Activated CD4-positive, alpha-beta memory T cell treated with anti-CD3 and anti-CD28 coated beads for 36 hours (primary cell): ENCODE measurements at places on chromosomes 2 and 18.

GRCh38 chr18:50721451-50722120 is 98.2 kb downstream of the MRO start:
- no peak for DNase-seq

- DNase-seq = no peak
These were observed 489.3 kb upstream of the CHST9 start for GRCh38 chr18:27674411-27674810.

DNA sequence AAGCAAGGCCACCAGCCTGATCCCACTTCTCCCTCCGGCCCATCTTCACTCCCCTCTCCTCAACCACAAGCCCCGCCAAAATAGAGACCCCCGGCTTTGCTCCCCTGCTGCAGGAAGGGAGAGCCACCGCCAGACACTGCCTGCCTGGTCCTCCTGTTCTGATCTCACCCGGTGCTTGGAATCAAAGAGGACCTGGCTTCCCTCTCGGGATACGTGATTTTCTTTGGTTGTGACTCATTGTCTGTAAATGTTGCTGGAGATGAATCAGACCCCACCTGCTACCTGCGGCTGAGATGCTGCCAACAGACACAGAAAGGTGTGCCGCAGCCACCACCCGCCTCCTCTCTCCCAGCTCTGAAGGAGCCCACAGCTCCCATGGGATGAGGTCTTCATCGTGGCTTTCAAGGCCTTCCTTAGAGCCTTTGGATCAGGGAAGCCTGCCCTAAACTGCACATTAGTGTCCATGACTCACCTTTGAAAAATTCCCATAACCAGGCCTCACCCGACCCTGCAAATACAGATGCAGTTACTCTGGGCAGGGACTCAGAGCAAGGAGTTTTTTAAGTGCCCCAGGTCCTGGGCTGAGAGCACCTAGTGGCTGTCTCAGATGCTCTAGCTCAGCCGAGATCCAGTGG is 79.4 kb upstream of the ZNF532 start:
- no peak for DNase-seq

DNA sequence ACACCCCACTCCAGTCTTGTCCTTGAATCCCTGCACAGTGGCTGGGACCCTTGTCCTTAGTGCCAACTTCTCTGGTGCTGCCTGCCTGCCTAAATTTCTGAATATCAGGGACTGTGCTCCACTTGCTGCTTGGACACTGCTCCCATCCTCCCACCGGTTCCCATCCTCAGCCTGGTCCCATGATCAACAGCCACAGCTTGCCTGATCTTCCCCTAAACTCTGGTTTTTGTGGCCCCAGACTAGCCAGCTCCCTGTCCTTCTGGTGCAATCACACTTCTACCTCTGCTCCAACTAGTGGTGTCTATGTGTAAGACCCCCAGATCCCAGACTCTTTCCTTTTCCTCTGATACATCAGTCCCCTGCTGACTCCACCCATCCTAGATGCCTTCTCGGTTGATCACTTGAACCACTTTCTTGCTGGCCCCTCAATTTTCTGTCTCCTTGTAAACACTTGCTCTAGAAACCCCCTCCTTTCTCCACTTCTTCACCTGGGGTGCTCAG is 37.2 kb upstream of the POLE4 start:
- no peak for DNase-seq

- DNase-seq = no peak
These were observed 800.1 kb downstream of the SATB2 start for GRCh38 chr2:198657512-198658121.

GRCh38 chr18:51461956-51462355 is 264.5 kb upstream of the MEX3C start:
- DNase-seq = no peak

GRCh38 chr2:187013058-187013457 is 164.1 kb upstream of the ZSWIM2 start:
- no peak for DNase-seq

GRCh38 chr2:207408086-207408794 is 121.5 kb upstream of the CREB1 start:
- no peak for DNase-seq

DNA sequence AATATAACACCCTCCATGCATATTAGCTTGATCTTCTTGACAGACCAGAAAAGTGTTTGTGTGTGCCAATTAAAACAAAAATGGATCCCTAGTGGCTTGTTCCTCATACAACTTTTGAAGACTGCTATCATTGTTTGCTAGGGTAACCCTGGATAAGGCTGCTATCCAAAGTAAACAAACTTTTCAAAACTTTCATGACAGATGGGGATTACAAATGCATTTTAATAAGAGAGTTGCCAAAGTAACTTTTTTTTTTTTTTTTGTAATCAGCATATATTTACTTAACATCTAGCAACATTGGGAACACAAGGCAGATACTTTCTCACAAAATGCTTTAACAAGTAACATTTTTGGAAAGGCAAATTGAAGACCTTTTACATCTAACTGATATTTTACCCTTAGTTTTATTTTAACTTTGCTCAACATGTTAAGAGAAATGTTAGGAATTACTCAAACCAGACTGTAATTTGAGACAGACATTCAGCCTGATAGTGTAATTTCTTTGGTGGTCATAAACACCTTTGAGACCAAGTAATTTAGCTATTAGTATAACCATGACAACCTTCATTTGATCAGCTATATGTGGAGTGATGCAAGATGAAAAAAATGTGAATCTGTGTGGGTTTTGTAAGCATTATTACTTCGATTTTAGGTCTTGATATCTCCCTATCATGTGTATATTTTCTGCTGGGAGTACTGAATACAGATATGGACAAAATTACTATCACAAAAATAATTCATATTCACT is 300.9 kb downstream of the ARHGAP15 start:
- no peak for DNase-seq

DNA sequence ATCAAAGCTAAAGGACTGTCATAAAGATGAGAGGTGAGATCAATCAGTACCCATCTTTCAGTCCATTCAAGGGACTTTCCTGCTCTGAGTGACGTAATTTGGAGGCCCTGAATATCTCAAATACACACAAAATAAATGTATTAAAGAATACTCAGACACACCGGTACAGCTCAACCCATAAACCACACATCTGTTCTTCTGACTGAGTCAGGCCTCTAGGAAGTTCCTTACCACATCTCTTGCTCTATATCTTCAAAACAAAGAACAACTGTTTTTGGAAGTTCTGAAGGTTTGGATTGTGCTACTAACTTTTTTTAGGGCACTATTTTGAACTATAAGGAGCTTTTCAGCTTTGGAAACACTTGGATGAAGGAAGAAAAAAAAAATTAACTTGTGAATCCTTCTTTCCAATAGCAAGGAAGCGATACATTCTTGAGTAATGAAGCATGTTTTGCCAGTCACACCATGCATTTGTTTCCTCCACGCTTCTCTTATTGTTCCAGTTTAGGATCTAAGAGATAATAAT is 866.5 kb upstream of the VRK2 start:
- DNase-seq = no peak

DNA sequence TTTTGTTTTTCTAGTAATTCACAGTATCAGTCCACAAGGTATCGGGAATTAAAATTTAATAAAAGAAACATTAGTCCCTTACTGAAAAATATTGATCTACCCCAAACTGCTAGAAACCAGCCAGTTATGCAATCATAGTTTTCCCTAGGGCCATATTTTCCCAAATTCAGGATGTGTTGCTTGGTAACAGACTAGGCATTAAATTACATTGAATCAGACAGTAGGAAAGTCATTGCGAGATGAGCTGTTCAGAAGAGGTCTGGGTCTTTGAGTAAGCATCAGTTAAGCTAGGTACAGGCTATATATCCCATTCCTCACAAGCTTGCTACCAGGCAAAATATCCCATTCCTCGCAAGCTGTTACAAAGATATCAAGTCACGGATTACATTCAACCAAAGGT is 123.0 kb upstream of the CCDC150 start:
- no peak for DNase-seq

DNA sequence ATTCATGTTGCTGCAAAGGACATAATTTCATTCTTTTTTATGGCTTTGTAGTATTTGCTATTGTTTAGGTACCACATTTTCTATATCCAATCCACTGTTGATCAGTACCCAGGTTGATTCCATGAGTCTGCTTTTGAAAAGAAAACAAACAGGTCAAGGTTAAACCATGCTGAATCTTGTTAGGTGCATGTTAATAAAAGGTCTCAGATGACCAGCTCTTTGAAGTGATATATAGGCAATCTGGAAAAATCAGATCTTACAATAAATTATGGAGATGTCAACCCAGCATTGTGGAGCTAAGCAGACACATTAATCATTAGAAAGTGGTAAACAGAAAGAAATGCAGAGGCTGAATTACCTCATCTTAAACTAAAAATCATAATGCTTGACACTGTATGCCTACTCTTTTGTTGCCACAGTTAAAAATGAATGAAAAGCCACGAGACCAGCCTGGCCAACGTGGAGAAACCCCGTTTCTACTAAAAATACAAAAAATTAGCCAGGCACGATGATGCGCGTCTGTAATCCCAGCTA is 246.0 kb downstream of the CTNNA2 start:
- DNase-seq = no peak

DNA sequence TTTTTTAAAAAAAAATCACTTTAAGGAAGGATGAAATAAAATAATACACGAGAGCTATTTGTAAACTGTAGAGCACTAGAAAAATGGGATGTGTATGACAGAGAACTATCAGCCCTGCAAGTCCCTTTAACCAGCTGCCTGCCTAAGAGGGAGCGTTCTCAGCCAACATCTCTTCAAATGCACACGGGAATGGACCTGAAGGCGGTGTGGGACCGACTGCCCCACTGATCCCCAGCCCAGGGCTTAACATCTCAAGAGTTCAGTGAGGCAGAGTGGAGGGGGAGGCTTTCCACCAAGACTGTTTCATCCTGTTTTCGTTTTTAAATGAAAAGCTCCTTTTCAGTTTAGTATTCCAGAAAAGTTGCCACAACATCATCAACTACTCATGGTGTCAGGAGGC is 2.2 kb downstream of the INPP4A start:
- DNase-seq = no peak

DNA sequence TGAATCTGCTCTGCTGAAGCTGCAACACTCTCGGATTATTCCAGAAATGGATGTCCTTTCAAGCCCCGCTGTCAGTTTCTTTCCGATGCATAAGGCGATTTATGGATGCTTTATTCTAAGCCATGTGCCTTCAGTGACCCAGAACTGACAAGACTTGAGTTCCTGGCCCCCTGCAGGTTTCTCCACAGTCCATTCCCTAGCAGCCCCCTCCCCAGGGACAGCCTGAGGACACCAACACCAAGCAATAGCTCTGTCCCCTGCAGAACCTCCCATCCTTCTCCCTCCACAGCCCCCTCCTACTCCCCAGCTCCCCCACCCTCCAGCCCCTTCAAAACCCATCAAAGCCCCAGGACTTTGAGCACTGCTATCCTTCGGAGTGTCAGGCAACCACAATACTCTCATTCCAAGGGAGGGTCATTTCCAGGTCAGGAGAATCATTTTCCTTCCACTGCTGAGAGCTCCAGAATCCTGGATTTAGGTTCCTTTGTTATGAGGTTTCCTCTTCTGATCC is 24.6 kb upstream of the SPP2 start:
- no peak for DNase-seq

DNA sequence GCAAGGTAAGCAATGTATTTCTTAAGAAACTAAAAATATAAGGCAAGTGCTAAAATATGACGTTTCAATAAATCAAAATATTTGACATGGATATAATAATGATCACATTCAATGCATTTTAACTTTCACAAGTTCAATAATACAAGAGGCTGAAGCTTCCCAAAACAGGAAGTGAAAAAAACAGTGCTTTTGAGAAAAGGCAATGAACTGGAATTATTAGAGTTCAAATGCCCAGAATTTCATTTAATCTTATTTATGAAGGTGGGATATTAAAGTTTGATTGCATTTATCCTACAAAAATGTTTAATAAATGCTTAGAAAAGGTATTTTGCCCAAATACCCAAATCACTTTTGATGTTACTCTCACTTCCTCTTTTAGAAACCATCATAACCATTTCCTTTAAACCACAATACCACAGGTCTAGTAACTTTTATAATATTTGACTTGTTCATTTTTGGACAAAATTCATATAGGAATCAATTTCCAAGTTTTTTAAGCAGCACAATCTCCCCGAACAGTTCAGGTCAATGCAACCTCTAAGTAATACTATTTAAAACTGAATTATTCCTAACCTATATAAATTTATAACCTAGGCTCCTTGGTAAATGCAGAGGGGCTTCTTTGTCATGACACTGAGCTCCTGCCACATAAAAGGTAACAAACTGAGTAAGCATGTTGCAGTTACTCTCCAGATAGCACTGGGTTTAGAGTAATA is 2.1 kb downstream of the NCKAP1 start:
- DNase-seq = no peak

GRCh38 chr2:216911886-216912285 is 52.0 kb upstream of the TNP1 start:
- DNase-seq = no peak

GRCh38 chr18:49730951-49731391 is 82.4 kb downstream of the ACAA2 start:
- DNase-seq = no peak

DNA sequence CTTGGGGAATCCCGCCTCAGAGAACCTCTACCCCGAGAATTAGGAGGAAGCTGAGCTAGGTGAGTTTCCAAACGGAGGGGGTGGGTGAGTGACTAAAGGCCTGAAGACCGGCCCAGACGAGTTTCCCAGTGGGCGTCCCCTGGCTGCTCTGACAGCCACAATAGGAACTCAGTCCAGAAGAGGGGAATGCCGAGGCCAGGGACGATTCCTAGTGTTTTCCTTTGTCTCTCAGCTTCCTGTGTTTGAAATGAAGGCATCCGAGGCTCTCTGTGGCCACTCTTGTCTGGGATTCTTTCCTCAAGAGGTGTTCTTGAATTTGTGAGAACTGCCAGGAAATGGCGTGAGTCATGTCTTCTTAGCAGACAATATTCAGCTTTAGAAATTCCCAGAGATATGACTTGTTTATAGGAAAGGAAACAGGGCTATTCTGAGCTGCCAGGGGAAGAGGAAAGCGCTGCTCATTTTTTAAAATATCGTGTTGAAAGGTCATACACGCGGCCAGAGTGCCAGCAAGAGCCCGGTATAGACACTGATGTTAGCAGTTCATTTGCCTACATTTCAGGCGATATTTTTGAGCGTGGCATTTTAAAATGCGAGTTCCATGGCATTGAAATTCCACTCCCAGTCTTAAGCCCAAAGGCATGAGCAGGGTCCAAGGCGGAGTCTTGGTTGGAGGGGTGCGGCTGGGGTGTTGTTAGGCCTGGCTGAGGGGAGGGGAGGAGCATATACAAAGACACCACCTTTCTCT is 169.1 kb upstream of the KLF7 start:
- DNase-seq = peak; percentile 77

GRCh38 chr2:23692851-23693605 is 233.9 kb downstream of the ATAD2B start:
- DNase-seq = no peak

GRCh38 chr2:31384771-31385276 is 29.7 kb downstream of the XDH start:
- DNase-seq = no peak

DNA sequence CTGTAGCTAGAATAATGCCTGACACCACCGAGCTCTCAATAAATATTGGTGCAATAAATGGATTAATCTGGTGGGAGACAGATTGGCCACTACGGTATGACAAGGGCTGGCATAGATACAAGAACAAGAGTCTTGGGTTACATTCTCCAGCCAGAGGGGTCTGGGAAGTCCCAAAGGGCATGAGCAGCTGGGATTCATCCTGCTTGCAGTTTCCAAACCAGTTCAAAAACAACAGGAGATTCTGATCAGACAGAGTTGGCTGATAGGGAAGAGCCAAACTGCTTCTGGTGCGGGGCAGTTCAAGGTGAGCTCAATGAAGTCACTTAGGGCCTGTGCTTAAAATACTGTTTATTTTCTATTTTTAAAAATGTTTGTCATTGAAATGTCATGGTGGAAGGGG is 266.9 kb downstream of the TNS1 start:
- DNase-seq = no peak
